ENCODE measurements at places on chromosomes 4 and X. TPM values are rescaled to one million over a fixed set of nuclear protein-coding genes. Genes with fewer than 3 reads are reported as not detected.

GRCh38 chr4:188171551-188171950, 32.3 kb downstream of the TRIML1 start:
- DNase-seq: no peak

GRCh38 chr4:17166954-17167353, 268.5 kb upstream of the LDB2 start:
- no peak for DNase-seq

GRCh38 chr4:155430895-155431795, 54.4 kb upstream of the MAP9 start:
- DNase-seq: no peak

DNA sequence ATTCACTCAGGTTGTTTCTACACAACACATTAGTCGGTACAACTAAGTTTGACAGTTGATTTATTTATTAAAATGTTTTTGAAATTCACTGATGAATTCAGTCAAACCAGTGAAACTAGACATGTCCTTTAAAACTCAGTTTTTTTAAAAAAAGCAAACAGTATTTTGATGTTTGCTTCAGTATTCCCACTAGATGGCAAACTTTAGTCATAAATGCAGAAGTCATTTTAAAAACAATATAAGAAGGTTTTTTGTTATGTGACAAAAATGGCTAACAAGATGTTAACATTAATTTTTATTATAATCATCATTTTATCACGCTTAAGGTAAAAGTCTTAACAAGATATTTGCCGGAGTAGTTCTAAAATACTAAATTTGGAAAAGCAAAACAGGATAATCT, 1337.8 kb upstream of the DIAPH2 start:
- no peak for DNase-seq

- no peak for DNase-seq
Observed at GRCh38 chr4:123976285-123976684, 579.7 kb downstream of the SPRY1 start.

DNA sequence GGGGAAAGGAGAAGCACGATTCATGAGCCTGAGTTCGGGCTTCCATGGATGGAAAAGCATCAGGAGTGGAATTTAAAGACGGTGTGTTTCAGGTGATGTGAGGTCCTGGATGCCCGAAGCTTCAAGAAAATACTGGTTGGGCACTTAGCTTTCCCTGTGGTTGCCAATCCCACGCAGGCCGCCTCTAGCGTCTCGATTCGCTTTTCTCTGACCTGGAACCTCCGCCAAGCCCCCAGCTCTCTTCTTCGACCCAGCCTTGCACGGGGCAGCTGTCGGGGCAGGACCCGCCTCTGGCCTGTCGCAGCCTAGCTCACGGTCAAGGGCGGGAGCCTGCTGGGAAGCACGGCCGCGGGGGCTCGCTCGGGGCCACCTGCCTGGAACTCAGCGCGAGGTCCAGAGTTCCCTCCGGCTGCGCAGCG, 308 bp upstream of the TLR2 start:
- DNase-seq: no peak

- no peak for DNase-seq
Observed at GRCh38 chr4:159145992-159146330, 43.1 kb downstream of the RAPGEF2 start.

DNA sequence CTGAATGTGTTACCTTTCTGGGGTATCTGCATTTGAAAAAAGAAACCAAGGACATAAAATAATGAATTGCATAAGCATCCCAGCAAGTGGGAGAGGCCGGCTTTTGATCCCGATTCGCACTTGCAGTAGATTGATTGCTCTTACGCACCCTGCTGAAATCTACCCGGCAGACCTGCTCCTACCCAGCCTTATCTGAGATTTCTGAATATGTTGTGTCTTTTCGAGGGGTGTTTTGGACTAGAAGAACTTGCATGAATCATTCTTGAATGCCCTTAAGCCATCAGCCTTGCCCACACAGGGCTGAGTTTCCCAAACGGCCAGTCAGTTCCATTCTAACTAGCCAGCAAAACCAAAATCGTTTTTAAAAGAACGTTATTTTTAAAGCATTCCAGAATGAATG, 174.4 kb upstream of the BCOR start:
- no peak for DNase-seq

GRCh38 chr4:145565328-145565727, 53.9 kb upstream of the MMAA start:
- no peak for DNase-seq

GRCh38 chr4:119508281-119508680, 120.3 kb downstream of the PDE5A start:
- DNase-seq: no peak

- DNase-seq: no peak
Observed at GRCh38 chr4:172152284-172152683, 339.1 kb downstream of the GALNTL6 start.

DNA sequence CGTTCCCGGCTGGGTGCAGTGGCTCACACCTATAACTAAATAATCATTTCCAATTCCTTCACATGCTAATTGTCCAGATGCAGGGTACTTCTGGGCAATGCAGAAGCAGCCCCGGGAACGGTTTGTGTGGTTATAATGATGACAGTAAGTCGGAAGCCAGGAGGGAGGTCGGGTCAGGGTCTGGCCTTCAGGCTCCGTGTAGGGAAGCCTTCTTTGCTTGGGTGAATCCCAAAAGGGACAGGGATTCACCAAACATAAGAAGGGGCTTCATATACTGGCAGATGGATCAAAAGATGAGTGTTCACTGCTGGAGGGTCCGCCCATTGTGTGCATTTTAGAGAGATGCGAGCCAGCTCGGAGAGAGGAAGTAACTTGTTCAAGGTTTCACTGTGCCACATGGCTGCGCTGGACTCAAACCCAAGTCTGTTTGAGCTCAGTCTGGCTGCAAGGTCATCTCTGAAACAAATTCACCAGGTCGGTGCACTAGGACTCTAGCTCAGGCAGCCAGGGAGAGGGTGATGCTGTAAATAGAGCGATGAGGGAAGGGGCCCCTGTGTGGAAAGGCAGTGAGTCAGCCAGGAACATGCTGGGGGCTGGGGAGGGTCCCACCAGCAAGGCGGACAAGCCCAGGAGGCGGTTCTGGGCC, 4.8 kb upstream of the KIAA0232 start:
- DNase-seq: no peak

The ZFP92 gene
- 0.49 TPM for total RNA-seq

The H2BW2 gene
- total RNA-seq: not detected

The FAM120C gene
- 7.0 TPM for total RNA-seq

The MAPK10 gene
- total RNA-seq: 2.0 TPM

The GCNA gene
- total RNA-seq: 3.0 TPM

The CYP4V2 gene
- total RNA-seq: 4.5 TPM

The WDR17 gene
- 0.64 TPM for total RNA-seq

The JCHAIN gene
- total RNA-seq: not detected

The CT45A1 gene
- total RNA-seq: not detected

Data from endothelial cell (in vitro differentiated cells).